ENCODE measurements at places on chromosomes 1 and 21. TPM values are rescaled to one million over a fixed set of nuclear protein-coding genes. Genes with fewer than 3 reads are reported as not detected.

Gene TMEM201
- total RNA-seq: 12.9 TPM

Gene SAMD13
- 0.25 TPM for total RNA-seq

Gene FCGR3A
- total RNA-seq: not detected

Gene EPHX1
- total RNA-seq: 210 TPM

Gene CYP4A11
- not detected for total RNA-seq

Data from A549 treated with Hydrocortisone at 1 μM for 4 hours (cell line).